ENCODE measurements at places on chromosomes 12 and 14.

GRCh38 chr12:58922849-58923248, 2.5 kb upstream of the LRIG3 start:
- no peak for DNase-seq

- no peak for DNase-seq
Observed at GRCh38 chr12:132638541-132639408, 20.2 kb downstream of the P2RX2 start.

DNA sequence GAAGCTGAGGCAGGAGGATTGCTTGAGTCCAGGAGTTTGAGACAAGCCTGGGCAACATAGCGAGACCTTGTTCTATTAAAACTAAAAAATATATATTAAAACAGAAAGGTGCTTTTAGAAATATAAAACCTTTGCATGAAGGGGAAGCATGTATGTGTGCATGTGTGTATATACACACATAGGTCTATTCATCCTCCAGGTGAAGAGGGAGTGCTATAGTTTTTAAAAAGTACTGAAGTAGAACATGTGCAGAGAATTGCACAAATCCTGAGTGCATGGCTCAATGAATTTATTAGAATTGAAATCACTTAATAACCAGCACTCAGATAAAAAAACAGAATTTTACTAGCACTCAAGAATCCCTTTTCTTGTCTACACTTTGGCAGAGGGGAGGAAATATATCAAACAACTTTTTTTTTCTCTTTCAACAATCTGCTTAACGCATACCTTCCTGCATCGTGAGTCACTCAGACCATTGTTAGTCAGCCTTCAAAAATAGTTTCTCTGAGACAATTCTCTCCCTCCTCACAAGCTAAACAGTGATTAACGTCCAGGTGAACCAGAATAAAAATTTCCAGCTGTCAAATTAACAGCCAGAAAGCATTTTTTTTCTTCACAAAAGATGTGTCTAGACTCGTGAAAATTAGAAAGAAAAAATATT, 17.7 kb upstream of the NEDD1 start:
- no peak for DNase-seq

- no peak for DNase-seq
Observed at GRCh38 chr12:96064271-96064670, 28.9 kb upstream of the LTA4H start.
